AG04450 (cell line): ENCODE measurements at places on chromosomes 1 and 21.

DNA sequence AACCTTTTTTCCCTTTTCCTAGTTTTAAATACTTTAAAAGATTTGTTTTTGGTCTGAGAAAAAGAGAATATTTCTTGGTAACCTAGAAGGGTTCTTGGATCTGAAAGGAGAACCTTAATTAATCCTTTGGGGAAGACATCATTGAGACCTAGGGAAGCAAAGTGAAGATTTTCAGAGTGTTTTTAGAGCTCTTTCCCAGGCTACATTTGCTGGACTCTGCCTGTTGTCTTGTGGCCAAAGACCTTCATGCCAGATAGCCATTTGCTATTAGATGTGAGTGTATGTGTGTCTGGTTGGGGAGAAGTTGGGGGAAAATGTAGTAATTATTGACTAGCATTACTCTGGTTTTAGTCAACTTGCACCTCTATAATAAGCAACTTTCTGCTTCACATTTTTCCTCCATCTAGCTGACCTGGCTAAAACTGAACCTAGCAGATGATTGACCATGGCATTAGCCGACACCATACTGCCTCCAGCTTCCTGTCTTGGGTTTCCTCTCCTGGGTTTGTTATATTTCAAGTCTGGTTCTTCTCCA is 239.1 kb downstream of the USP25 start:
- no peak for DNase-seq

- no peak for DNase-seq
These were observed 7.1 kb upstream of the PALMD start for GRCh38 chr1:99638853-99639252.

DNA sequence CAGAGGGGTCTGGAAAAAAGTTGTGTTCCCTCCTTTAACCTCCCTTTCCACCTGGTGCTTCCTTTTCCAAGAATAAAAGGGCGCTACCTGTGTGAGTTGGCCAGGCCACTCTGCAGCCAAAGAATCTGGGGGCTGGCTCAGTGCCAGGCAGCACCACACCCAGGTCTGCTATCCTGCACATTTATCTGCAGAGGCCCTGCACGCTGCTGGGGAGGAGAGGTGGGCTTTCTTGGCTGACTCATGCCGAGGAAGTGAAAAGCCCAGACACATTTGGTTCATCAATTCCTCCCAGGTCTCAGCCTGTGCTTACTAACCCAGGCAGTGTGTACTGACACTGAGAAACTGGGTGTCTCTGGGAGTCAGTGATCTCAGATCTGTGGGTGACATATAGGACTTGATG is 79.8 kb upstream of the F3 start:
- DNase-seq, result no peak

- DNase-seq, result no peak
These were observed 81.7 kb downstream of the DNM3 start for GRCh38 chr1:171922999-171923398.

DNA sequence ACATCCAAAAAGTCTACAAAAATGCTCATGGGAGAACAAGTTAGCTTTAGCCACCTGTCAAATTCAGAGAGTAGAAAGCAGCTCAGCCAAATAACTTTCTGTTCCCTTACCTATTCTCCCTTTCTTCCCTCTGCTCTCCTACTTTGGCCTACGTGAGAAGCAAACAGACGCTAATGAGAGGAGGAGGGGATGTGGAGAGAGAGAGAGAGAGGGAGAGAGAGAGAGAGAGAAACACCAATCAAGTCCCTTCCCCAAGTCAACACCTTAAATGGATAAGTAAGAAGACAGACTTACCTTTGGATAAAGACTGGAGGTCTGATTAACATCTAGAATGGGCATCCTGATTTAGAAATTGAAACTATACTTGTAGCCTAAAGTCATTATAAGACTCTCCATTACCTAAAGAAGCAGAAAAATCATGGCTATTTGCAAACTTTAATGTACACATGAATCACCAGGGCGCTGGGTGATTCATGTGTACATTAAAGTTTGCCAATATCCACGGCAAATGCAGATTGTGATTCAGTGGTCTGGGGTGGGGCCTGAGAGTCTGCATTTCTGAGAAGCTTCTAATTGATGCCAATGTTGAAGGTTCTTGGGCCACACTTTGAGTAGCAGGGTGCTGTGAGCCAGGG is 13.1 kb upstream of the DUSP12 start:
- DNase-seq, result no peak
